Stimulated activated CD4-positive, alpha-beta T cell treated with anti-CD3 and anti-CD28 coated beads, Interleukin-15, amount 100 ng/mL, for 48 hours (primary cell): ENCODE measurements at places on chromosomes 5 and 9.

- no peak for DNase-seq
These were observed 17.2 kb upstream of the NFIB start for GRCh38 chr9:14331120-14331519.

- no peak for DNase-seq
These were observed 400.7 kb downstream of the ZSWIM6 start for GRCh38 chr5:61732796-61733195.

GRCh38 chr9:135589596-135590485, 28.3 kb downstream of the PAEP start:
- no peak for DNase-seq

- DNase-seq: no peak
These were observed 400.1 kb upstream of the PCSK5 start for GRCh38 chr9:75490326-75490725.

DNA sequence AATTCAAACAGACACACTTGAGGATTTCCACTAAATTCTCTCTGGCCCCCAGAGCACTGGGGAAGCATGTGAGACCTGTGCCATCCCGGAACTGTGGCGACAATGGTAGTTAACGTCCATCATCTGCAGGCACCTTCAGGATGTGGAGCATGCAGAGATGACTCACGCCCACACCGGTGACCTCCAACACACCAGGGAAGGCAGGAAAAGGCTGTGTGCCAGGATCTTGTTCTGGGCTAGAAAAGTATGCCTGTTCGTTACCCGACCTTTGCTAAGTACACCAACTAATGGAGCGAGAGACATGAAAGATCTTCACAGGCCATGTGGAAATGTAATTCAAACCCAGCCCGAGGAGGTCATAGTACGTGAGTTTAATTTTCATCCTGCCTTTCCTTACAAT, 208.8 kb downstream of the MELK start:
- DNase-seq: no peak

- DNase-seq: no peak
These were observed 14.3 kb downstream of the CD180 start for GRCh38 chr5:67182301-67182790.

GRCh38 chr9:137607141-137607857, 1.8 kb downstream of the ARRDC1 start:
- no peak for DNase-seq

GRCh38 chr9:87359264-87359663, 138.4 kb upstream of the DAPK1 start:
- DNase-seq: no peak

DNA sequence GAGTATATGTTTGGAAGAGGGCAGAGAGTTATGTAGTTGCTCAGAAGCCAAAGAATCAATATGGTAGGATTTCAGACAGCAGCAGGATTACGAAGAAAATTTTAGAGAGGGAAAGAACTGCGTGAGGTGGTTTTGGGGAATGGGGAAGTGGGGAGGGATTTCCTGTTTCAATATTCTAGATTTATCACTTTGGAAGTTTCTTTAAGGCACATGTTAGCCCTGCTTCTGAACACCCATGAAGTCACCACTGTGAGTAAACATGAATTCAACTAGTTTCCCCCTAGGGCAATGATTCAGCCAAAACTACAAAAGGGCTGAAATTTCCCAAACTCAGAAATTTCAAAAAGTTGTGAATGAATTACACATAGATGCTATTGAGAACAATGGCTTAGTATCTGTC, 132.2 kb downstream of the EBF1 start:
- DNase-seq: no peak

DNA sequence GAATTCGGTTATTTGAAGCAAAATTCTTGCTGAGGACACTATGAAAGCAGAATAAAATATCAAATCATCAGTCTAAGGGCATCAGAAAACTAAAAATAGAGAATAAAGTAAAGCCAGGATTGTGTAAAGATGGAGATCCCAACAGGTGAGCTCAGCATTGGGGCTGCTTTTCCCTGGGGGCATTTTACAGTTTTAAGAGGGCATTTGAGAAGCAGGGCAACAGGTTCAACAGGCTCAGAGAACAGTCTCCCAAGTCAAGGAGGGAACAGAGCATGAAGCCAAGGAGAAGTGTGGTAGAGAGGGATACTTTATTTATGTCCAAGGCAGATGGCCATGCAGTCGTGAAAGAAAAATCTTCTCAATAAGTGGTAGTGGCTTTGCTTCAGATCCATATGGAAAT, 145.4 kb downstream of the SYK start:
- no peak for DNase-seq

- DNase-seq: no peak
These were observed 17.4 kb upstream of the PLEKHG4B start for GRCh38 chr5:74503-75109.

- DNase-seq: no peak
These were observed 668.4 kb upstream of the CDH9 start for GRCh38 chr5:27706832-27707231.

- DNase-seq: no peak
These were observed 39.7 kb downstream of the PAM start for GRCh38 chr5:102794677-102795331.

DNA sequence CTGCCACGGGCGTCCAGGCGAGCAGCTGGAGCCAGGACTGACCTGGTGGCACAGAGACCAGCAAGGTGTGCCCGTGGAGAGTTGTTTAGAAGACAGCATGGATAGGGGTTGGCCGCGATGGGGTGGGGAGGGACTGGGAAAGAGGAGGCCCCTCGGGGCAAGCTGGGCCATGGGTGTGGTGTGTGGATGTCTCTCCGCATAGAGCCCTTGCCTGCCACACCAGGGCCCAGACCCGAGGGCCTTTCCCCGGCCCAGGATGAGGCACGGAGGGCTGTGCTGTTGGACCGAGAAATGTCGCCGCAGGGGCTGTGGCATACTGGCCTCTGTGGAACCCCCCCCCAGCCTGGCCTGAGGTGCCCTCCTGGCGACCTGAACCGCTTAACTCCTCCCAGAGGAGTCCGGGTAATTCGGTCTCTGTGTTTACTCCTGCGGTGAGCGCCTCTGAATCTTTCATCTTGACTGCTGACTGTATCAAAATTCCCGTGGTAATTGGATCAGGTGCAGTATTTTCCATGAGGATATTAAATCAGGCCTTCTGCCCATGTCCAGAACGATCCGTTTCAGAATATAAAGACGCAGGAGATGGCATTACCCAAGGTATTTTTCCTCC, 22.5 kb upstream of the LAMC3 start:
- no peak for DNase-seq

GRCh38 chr5:137055271-137055872, 443.8 kb downstream of the SPOCK1 start:
- no peak for DNase-seq

GRCh38 chr5:151288180-151288579, 15.4 kb downstream of the SLC36A3 start:
- no peak for DNase-seq

- no peak for DNase-seq
These were observed 9.1 kb downstream of the LRRC70 start for GRCh38 chr5:62587737-62588136.

DNA sequence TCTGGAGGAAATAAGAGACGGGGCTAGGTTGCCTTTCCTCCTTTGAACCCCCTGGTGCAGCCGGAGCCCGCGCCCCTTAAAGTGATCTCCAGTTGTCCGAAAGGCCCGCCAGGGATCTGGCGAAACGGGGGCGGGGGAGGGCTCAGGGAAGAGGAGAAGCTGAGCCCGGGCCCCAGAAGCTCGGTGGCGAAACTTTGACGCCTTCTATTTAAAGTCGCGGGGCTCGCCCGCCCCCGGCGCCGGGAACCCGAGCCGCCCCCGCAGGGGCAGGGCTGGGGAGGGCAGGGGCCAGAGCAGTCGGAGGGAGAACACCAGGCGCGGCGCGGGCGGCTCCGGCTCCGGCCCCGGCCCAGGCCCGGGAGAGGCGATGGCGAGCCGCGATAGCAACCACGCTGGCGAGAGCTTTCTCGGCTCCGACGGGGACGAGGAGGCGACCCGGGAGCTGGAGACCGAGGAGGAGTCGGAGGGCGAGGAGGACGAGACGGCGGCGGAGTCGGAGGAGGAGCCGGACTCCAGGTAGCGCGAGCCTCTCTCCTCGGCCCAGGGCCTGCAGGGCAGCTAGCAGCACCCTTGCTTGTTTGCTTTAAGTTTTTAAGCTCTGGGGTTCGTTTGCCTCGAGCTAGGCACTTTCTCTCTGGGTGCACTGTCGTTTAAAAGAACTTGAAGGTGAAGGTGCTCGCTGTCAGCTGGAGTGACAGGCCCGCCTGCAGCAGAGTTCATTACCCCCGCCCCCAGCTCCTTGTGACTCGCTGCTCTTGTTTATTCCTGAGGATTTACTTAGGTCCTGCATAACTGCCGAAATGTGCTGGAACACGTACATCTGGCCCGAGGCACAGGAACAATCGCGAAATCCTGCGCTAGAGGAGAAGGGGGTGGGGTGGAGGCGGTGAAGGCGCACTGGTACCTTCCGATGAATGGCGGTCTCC, at the start of gene CMYA5:
TSS of gene CMYA5 (plus strand) at position 296 of the 926 bp plus-strand sequence. CDS start at position 368, 72 bp downstream.
- DNase-seq: no peak

- DNase-seq: no peak
These were observed 945 bp downstream of the BTF3 start for GRCh38 chr5:73499187-73499586.

DNA sequence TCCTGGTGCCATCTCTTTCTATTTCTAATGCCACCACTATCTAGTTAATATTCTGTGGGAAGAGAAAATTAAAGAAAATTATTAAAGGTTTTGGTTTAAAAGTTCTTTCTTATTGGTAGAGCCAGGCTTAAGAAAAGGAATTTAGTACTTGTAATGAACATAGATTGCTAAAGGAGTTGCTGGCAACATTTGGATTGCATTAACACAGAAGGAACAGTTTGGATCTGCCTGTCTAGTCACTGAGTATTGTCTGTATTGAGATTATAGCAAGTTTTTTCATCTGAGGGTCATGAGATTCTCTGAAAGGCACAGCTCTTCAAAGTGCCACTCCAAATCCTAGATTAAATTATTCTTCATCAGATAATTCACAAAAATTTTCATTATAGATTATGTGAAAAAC, 32.0 kb downstream of the FSD1L start:
- no peak for DNase-seq

GRCh38 chr5:160926428-160926827, 74.4 kb upstream of the ATP10B start:
- no peak for DNase-seq

GRCh38 chr5:173880306-173880985, 7.7 kb upstream of the CPEB4 start:
- DNase-seq: no peak

DNA sequence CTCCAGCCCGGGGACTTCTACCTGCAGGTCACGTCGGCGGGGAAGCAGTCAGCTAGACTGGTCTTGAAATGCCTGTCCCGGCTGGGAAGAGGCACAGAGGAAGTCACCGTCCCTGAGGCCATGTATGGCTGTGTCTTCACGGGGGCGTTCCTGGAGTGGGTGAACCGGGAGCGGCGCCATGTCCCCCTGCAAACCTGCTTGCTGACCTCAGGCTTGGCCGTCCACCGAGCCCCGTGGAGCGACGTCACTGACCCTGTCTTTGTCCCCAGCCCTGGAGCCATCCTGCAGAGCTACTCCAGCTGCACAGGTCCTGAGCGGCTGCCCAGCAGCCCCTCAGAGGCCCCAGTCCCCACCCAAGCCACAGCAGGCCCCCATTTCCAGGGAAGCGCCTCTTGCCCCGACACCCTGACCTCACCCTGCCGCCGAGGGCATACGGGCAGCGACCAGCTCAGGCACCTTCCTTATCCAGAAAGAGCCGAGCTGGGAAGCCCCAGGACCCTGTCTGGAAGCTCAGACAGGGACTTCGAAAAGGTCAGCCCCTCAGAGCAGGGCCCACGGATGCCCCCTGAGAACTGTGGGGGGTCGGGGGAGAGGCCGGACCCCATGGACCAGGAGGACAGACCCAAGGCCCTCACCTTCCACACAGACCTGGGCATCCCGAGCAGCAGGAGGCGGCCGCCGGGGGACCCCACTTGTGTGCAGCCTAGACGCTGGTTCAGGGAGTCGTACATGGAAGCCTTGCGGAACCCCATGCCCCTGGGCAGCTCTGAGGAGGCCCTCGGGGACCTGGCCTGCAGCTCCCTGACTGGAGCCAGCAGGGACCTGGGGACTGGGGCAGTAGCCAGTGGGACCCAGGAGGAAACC, 47.8 kb downstream of the PLEKHG4B start:
- no peak for DNase-seq
